ENCODE measurements at places on chromosomes 13 and 19.

DNA sequence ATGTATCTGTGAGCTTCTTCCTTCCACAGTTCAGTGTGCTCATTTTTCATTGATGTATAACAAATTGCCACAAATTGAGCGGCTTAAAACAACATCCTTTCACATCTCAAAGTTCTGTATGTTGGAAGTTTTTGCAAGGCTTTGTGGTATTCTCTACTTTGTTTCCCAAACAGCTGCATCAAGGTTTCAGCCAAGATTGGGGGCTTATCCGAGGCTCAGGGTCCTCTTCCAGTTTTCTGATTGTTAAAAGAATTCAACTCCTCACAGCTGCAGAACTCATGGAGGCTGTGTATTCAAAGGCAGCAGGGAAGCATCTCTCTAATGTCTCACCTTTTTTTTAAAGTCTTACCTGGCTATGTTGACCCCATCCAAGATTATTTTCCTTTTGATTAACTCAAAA, 1369.8 kb downstream of the PCDH9 start:
- DNase-seq = no peak
- no peak overlapping the region for H3K4me3 ChIP-seq
- H3K4me1 ChIP-seq = no peaks in the 10 kb centered on the region
- no peak overlapping the region for H3K27ac ChIP-seq
- no peaks in the 10 kb centered on the region for H3K36me3 ChIP-seq

- no peak for DNase-seq
- no peaks in the 10 kb centered on the region for H3K27me3 ChIP-seq
- H3K4me1 ChIP-seq = no peaks in the 10 kb centered on the region
- no peaks in the 10 kb centered on the region for H3K36me3 ChIP-seq
- H3K4me3 ChIP-seq = no peak overlapping the region
Measured at GRCh38 chr13:112450118-112450903, 74.2 kb downstream of the SPACA7 start.

GRCh38 chr13:31184981-31185645, 14.7 kb upstream of the B3GLCT start:
- no peak for DNase-seq
- H3K27ac ChIP-seq = no peak overlapping the region
- H3K36me3 ChIP-seq = no peaks in the 10 kb centered on the region
- H3K4me3 ChIP-seq = no peak overlapping the region
- H3K4me1 ChIP-seq = no peaks in the 10 kb centered on the region

- DNase-seq = no peak
- no peak overlapping the region for H3K4me3 ChIP-seq
- no peaks in the 10 kb centered on the region for H3K4me1 ChIP-seq
- H3K27ac ChIP-seq = no peak overlapping the region
Measured at GRCh38 chr13:18628428-18628827, 553.2 kb downstream of the TUBA3C start.

GRCh38 chr19:30651691-30652090, 279.5 kb downstream of the ZNF536 start:
- no peak for DNase-seq
- H3K27me3 ChIP-seq = no peaks in the 10 kb centered on the region
- no peaks in the 10 kb centered on the region for H3K36me3 ChIP-seq

DNA sequence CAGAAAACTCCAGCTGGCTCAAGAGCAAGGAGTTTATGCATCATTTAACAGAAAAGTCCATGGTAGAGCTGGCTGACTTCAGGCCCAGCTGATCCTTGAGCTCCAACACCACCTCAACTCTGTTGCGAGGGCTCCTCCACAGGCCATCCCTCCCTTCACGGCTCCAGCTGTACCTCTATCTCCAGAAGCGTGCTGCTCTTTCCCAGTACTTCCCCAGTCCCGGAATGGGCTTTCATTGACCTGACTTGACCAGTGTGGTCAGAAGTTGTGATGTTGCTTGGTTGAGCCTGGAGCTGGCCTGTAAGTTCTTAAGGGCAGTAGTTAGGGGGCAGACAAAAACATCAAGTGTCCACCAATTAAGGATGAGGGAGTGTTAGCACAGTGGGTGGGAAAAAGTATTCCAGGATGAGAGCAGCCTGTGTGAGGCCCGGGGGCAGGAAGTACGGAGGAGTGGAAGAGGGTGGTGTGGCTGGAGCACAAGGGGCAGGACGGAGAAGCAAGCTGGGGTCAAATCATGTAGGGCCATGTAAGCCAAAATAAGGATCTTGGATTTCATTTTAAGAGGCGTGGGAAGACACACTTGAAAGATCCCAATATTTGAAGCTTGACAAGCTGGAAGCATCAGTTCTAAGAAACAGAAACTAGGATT, 24.0 kb downstream of the SKA3 start:
- no peak overlapping the region for H3K4me3 ChIP-seq
- no peak overlapping the region for H3K27ac ChIP-seq
- DNase-seq = no peak
- H3K27me3 ChIP-seq = no peaks in the 10 kb centered on the region
- no peaks in the 10 kb centered on the region for H3K4me1 ChIP-seq

Data from CD8-positive, alpha-beta memory T cell (primary cell).